ENCODE measurements at places on chromosomes 13 and 19. TPM values are rescaled to one million over a fixed set of nuclear protein-coding genes. Genes with fewer than 3 reads are reported as not detected.

GRCh38 chr13:30216111-30216510 lies 91.2 kb downstream of the KATNAL1 start:
- H3K4me3 ChIP-seq = no peak overlapping the region
- no peak overlapping the region for H3K27ac ChIP-seq
- DNase-seq = no peak

DNA sequence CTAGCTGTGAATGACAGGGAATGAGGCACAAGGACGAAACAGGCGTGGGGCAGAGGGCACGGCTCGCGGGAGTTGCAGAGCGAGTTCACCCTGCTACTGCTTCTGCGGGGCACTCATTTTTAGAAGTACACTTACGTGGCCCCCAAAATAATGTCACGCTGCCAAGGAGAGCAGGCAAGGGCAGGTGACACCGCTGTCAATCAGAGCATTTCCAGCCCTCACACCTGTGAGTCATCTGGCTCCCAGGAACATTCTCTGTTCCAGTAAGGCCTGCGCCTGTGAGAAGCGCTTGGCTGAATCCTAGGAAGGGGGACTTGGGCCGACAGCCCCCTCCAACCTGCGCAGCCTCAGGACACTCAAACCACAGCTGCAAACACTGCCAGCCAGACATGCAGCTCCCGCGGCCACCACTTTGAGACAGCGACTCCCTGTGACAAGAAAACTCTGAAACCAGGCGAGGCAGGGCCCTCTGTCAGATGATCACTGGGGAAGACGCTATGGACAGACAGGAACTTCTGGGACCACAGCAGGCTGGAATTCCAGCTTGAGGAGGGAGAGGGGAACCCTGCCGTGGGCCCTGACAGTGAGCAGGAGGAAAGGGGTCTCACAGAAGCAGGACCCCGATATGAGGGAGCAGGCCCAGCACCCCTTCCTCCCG lies 12.7 kb downstream of the DOT1L start:
- no peak overlapping the region for H3K27ac ChIP-seq
- DNase-seq = no peak
- no peaks in the 10 kb centered on the region for H3K27me3 ChIP-seq
- peaks cover 7% of the 10 kb centered on the region for H3K4me1 ChIP-seq

DNA sequence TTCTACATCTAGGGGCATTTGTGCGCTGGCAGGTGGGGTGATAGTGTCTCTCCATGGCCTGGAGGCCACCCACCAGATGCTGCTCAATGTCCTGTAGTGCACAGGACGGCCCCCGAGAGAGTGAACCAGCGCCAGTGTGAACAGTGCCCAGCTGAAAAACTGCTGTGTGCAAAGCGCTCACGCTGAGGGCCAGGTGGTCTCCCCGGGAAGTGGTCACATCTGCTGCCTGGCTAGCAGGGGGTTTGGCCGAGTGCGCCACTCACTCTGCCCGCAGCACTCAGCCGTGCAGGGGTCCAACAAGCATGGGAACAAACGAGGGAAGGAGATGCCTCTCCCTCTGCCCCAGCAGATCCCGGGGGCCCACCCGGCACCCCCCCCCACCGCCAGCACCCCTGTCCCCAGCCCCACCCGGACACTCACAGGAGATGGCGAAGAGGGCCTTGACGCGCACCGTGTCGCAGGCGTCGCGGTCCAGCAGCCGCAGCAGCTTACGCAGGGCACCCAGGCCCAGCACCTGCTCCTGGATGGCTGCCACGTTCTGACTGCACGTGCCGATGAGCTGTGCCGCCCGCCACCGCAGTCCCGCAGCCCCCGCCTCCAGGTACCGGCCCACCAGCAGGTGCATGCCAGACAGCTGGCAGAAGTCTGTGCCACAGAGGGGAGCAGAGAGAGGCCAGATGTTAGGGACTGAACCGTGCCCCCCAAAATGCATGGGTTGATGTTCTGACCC lies 5.8 kb downstream of the HSPBP1 start:
- peaks cover 39% of the 10 kb centered on the region for H3K36me3 ChIP-seq
- no peak overlapping the region for H3K4me3 ChIP-seq
- no peak overlapping the region for H3K27ac ChIP-seq
- H3K27me3 ChIP-seq = no peaks in the 10 kb centered on the region
- H3K4me1 ChIP-seq = peaks cover 2% of the 10 kb centered on the region

DNA sequence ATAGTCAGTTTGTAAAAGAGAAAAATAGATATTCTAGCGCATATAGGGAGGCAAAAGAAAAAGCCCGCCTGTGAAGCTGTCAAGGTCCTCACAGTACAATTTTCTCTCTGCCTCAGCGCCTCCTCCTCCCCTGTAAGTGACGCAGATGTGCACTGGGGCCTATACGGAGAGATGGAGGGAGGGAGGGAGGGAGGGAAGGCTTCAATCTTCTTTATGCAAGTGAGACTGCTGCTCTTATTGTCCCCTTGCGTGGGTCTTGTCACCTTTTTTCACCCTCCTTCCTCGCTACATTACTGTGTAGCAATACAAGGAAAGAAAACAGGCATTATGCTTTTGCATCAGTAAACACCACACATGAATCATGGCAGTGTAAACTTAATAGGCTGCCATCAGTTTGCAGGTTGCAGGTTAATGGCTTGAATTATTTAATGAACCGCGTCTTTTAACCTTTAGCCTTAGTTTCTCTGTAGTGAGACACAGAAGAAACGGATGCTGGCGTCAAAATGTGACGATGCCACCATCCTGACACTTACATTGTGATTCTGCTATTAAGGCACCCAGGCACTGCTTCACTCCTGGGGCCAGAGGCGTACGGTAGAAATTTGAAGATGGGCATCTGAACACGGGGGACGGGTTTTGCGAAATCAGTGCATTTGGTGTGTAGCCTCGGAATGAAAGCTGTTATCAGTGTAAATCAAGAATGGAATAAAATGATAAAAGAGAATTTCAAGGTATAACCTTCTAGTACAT lies at the start of gene KLHL1:
TSS of gene KLHL1 (minus strand) at position 97 of the 750 bp plus-strand sequence. CDS start 753 bp downstream, outside the sequence.
- no peak within 1 kb of the TSS for H3K4me3 ChIP-seq
- no peaks in the 10 kb centered on the region for H3K4me1 ChIP-seq
- no peaks in the 10 kb centered on the region for H3K36me3 ChIP-seq
- DNase-seq = no peak
- H3K27ac ChIP-seq = no peak within 1 kb of the TSS

THSD8 gene
- not detected for total RNA-seq

NLRP7 gene
- total RNA-seq = not detected

FPR1 gene
- not detected for total RNA-seq

ERICH4 gene
- not detected for total RNA-seq

WDR88 gene
- not detected for total RNA-seq

CGB5 gene
- not detected for total RNA-seq

CD22 gene
- 0.18 TPM for total RNA-seq

All from IMR-90 (cell line).